Effector CD8-positive, alpha-beta T cell (primary cell): ENCODE measurements at places on chromosomes 3 and 15.

DNA sequence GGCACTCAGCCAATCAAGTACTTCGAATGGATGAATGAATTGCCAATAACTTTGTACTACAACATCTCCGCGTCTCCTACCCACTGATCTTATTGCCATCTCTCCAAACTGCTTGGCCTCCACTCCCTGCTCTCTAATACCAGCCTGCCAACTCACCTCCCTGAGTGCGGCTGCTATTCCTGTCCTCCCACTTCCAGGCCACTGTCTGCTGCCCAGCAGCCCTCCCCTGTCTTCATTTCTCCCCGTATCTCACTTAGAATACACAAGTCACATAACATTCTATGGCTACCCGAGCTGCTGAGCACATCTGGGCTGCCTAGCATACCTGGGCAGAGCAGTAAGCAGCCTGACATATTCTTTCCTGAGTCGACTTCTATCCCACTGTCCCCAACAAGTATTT lies 149.9 kb upstream of the LRTM1 start:
- no peak for DNase-seq

DNA sequence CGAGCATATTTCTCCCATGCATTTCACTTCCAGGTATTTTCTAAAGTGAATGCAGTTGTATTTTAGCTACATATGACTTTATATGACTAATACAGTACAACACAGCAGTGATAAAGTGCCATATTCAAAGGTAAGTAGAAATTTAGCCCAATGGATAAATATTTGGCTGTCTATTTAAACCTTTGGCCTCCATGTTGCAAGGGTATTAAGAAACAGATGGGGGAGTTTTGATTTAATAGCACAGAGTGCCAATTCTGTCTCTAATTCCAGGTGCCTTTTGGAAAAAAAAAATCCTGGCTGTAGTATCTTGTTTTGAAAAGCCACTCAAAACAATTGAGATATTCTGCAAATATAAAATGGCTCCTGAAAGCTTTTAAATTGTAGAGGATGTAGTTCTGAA lies 44.9 kb upstream of the SGO1 start:
- DNase-seq, result no peak

- DNase-seq, result no peak
Observed at GRCh38 chr3:141485641-141486495, 959 bp upstream of the RASA2 start.

GRCh38 chr3:116053017-116053416 lies 392.3 kb downstream of the LSAMP start:
- no peak for DNase-seq

- DNase-seq, result no peak
Observed at GRCh38 chr3:194689493-194689944, 3.8 kb downstream of the FAM43A start.

GRCh38 chr3:117763561-117763960 lies 1054.0 kb downstream of the TUSC7 start:
- DNase-seq, result no peak

DNA sequence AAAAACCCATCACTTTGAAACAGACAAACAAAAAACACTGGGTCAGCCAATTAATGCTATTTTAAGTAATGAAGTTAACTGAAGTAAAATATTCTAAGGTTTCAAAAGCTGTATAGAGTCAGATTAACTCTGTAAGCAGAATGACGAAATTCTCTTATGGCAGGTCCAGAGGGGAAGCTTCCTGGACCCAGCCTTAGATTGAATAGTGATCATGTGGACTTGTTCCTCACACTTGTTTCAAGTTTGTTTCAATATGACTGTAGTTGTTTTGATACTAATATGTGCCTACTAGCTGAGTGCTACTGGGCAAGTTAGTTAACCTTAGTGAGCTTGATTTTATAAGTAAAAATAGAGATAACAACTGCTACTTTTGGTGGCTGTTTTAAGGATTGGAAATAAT lies 32.6 kb downstream of the PLS1 start:
- DNase-seq, result no peak

GRCh38 chr15:101029971-101030661 lies 111.0 kb downstream of the LRRK1 start:
- DNase-seq, result no peak

DNA sequence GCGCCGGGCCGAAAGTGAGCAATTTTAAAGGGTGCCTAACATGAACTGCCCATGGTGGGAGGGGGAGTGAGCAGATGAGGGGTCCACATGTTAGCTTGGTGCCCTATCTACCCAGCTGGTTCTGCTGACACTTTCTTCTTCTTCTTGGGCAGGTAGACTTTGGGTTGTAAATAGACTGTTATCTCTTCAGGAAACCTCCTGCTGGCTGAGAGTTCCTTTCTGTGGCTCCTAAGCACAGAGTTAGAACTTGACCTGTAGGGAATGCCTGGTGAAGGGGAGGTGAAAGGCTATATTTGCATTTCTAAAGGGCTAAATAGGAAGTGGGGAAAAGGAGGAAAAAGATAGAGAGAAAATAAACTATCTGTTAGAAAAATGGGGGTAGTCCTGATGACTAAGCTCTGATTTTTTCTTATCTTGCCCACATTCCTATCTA lies 521.4 kb upstream of the TGFBR2 start:
- no peak for DNase-seq

DNA sequence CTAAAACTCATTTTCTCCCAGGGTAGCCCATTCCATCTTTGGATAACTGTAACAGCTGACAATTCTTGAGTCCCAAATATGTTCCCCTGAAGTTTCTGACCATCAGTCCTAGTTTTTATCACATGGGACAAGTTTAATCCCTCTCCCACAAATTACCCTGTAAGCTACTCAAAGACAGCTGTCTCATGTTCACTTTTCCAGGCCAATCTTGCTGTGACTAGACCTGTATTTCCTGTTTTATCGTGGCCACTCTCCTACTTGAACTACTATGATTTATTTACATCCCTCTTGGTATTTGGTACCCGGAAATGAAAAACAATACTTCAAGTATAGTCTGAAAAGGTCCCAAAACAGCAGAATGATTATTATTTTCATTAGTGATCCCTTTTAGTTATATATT lies 95.1 kb upstream of the MEX3B start:
- no peak for DNase-seq

GRCh38 chr15:95410757-95411156 lies 919.7 kb upstream of the NR2F2 start:
- no peak for DNase-seq

DNA sequence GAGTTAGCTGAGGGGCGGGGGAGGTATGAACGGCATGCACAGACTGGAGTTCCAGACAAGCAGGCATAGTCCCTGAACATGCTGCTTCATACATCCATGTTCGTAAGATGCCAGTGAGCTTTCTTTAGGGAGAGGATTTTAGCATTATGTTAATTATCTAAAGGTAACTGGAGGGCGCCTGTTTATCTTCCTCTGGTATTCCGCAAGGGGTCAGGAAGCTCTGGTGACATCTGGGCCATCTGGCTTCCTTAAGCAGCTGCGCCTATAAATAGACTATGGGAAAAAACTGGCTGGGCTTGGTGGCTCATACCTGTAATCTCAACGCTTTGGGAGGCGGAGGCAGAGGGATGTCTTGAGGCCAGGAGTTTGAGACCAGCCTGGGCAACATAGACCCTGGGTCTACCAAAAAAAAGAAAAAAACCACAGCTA lies 1.5 kb upstream of the FBXO22 start:
- DNase-seq, result no peak

DNA sequence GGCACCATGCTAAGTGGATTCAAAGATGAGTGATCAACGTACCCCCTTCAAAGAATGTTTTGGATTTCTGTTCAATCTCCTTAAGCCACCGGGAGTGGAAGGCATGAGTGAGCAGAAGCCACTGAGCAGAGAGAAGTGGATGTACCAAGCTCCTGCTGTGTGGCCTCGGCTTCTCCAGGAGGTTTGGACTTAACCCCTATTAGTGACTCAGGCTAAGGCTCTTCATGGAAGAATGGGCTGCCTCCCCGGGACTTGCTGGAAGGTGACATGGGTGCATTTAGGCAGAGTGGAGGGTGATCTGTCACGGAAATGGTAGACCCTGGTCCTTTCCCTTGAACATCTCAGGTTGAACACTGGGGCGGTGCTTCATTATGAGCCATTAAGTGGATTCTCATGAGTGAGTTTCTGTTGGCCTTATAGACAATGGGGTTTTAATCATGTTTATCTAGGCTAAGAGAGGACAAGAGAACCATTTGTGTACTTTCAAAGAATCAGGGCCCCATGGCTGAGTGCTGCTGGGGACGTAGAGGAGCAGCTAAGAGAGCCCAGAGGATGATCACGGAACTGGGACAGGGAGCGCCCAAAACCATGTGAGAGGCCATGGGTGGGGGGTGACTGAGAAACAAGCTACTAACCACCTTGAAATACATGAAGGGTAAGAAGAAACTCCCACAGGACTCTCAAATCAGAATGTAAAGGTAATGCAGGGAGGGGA lies 62.2 kb downstream of the HES1 start:
- DNase-seq, result no peak

- no peak for DNase-seq
Observed at GRCh38 chr3:171851660-171852058, 8.5 kb downstream of the TMEM212 start.

DNA sequence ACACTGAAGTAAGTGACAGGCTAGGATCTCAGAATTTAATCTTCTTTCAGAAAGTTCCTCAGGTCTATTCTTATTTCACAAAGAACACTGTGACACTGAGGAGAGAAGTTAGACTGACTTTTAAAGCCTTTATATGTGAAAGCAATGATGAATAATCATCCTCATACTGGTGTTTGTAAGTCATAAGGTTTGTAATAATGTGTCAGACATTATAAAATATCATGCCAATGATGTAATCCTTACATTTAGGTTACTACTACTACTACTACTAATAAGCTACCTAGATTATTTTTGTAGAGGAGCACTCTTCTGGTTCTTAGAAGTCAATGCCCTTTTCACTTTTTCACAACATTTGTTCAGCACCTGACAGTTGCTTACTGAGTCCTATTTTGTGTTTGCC lies 33.4 kb downstream of the FANCD2OS start:
- DNase-seq, result no peak

- DNase-seq, result no peak
Observed at GRCh38 chr15:69424001-69424400, 9.9 kb downstream of the KIF23 start.

- DNase-seq, result no peak
Observed at GRCh38 chr3:8579096-8579495, 65.5 kb downstream of the SSUH2 start.

GRCh38 chr15:97319291-97319690 lies 641.2 kb upstream of the ARRDC4 start:
- DNase-seq, result no peak

GRCh38 chr15:92617549-92618520 lies 37.7 kb downstream of the FAM174B start:
- no peak for DNase-seq

DNA sequence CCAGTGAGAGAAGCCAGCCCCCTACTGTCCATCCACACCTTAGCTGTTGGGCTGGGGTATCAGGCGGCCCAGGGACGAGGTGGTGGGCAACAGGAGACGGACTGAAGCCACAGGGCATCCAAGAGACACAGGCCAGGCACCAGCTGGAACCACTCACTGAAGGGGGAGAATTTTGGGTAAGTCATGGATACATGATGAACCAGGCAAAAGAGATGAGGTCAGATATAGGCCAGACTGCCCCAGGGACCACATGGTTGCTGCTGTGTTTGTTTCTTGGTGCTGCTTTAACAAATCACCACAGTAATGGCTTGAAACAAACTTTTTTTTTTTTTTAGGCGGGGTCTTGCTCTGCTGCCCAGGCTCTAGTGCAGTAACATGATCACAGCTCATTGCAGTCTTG lies 66.4 kb downstream of the SEMA5B start:
- no peak for DNase-seq

DNA sequence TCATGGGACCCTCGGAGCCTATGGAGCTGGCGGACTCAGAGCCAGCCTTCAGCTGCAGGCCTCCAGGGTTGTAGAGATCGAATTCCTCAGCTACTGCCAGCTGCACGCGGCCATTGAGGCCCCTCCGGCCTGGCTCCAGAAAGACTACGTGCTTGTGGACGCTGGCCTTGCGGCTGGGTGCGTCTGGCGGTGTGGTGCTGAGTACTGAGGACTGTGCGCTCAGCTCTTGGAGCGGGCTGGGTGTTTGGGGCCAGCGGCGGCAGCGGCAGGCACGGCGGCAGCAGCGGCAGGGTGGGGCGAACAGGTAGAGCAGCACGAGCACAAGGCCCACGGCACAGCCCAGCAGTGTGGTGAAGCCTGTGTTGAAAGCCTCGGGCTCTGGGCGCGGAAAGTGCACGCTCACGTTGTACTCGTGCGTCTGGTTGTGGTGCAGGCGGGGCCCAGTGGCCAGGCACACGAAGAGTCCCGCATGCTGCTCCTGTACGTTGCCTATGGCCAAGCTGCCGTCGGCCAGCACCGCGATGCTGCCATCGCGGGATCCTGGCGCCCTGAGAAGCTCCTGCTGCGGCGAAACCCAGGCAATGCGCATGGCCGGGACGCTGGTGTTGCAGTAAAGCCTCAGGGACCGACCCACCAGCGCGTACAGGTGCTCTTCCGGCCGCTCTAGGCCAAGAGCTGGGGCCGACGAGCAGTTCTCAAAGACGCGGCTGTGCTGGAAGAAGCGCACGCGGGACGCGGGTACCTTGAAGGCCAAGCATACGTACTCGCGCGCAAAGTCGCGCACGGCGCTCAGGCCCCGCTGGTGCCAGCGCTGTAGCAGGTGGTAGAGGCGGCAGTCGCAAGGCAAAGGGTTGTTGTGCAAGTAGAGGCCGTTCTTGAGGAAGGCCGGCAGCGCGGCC lies 1.3 kb downstream of the AMIGO3 start:
- no peak for DNase-seq

DNA sequence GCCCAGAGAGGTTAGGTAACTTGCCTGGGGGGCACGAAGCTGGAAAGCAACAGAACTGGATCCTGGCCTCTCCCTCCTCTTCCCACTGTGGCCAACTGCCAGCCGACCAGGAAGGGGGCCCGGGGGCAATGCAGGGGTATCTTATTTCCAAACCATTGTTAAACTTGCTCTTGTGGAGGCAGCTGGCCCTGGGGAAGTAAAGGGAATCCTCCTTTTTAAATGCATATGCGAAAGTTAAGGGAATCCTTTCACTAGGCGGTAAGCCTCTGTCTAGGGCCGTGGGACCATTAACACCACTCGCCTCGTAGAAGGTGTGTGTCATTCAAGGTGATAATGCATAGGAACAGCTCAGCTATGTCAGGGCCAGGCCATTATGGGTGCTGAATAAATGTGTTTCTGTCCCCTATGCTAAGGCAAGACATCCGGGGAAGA lies 68.6 kb downstream of the ST6GAL1 start:
- DNase-seq, result no peak

- no peak for DNase-seq
Observed at GRCh38 chr3:161305095-161305991, 66.0 kb downstream of the SPTSSB start.

GRCh38 chr3:123326531-123326930 lies 122.4 kb downstream of the ADCY5 start:
- DNase-seq, result no peak

DNA sequence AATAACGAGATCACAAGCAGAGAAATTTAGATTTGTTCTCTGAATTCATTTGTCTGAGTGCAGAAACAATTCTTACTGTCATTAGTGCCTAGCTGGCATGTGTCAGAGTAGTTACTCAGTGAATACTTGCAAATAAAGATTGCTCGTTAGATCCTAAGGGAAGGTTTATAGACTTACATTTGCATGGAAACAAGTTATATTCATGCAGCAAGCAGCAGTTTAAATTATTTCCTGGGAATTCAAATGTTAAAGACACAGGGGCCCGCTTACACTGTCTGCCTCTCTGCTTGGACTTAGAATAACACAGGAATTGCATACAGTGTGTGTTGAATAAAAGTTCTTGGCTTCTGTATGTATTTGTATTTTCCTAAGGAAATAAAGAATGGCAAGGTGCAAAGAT lies 680.6 kb upstream of the NECTIN3 start:
- no peak for DNase-seq

GRCh38 chr15:51075364-51075763 lies 19.3 kb downstream of the TNFAIP8L3 start:
- no peak for DNase-seq

- DNase-seq, result no peak
Observed at GRCh38 chr15:25858952-25859760, 4.0 kb downstream of the ATP10A start.
